ENCODE measurements at places on chromosomes 7 and 10. TPM values are rescaled to one million over a fixed set of nuclear protein-coding genes. Genes with fewer than 3 reads are reported as not detected.

COL17A1 gene
- under 0.01 TPM for total RNA-seq

ABLIM1 gene
- total RNA-seq, result 51.4 TPM

CYP26C1 gene
- under 0.01 TPM for total RNA-seq

POMZP3 gene
- 4.5 TPM for total RNA-seq

EBF3 gene
- total RNA-seq, result 0.82 TPM

THSD7A gene
- 34.6 TPM for total RNA-seq

OR2A1 gene
- not detected for total RNA-seq

TAS2R4 gene
- total RNA-seq, result 2.0 TPM

PARD3 gene
- 27.7 TPM for total RNA-seq

HOXA1 gene
- not detected for total RNA-seq

Measured in frontal cortex (tissue), 4 donors.